Stimulated activated CD8-positive, alpha-beta memory T cell treated with anti-CD3 and anti-CD28 coated beads, Interleukin-4, amount 100 ng/mL, for 1 hour (primary cell): ENCODE measurements at places on chromosomes 2 and 18.

GRCh38 chr2:19894134-19894792 is 7.5 kb downstream of the TTC32 start:
- DNase-seq, result no peak

- no peak for DNase-seq
Observed at GRCh38 chr2:131105950-131106801, 1.0 kb downstream of the PLEKHB2 start.

DNA sequence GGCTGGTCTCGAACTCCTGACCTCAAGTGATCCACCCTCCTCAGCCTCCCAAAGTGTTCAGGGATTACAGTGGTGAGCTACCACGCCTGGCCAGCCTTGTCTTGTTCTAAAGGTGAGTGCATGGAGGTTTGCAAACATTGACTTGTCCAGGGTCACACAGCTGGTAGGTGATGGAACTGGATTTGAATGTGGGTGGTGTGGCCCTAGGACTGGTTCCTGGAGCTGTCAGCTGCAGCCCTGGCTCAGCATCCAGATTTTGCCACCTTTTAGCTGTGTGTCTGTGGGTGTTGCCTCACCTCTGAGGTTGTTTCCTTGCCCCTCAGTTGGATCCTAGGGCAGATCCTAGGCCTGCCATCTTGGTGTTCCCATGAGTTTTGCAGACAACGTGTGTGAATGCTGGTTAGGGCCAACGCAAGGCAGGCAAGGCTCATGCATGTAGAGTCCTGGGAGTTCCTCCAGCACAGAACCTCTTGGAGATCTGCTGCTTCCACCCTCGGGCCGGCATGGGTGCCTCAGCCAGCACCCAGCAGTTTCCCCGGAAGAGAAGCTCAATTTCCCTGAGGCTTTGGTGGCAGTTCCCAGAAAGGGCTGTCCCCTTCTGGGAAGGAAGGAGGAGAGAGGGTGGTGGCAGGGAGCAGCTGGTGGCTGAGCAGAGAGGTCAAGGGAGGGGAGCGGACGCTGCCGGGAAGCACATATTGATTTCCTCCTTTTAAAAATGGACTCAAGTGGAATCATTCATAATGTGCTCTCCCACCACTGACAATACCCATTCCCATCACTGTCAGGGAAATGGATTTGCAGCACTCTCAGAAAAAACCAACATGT is 127.6 kb upstream of the HS6ST1 start:
- no peak for DNase-seq

- DNase-seq, result no peak
Observed at GRCh38 chr2:60556576-60557485, 3.4 kb upstream of the BCL11A start.

- no peak for DNase-seq
Observed at GRCh38 chr2:19687017-19687659, 214.6 kb downstream of the TTC32 start.

GRCh38 chr2:202067589-202067988 is 5.5 kb upstream of the KIAA2012 start:
- DNase-seq, result no peak

DNA sequence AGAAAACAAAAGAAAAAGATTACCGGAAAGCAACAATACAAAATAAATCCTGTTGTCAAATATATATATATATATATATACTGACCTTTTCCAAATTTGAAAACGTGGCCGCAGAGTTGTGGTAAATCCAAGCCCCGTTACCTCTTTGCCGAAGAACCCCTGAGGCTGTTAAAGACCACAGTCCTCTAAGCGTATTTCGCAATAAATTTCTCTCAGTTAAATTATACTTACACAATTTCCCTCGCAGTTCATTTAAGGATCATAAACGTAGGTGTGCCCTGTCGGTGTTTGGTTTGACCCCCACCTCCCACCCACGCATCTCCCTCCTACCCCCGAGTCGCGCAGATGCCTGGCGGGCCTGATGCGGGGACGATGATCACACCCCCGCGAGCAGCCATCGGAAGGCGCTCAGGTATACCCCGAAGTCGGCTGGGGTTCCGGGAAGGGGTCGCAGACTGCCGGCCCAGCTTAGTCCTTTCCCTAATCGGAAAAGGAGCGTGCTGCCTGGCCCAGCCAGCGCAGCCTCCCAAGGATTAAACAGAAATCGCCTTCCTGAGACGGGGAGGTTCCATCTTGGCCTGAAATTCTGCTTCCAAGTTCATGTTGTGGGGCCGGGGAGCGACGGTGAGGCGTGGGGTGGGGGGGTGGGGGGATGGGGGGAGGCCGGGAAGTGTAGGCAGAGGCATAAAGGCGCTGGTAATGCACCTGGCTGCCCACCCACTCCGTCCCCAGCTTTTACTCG is 2.9 kb upstream of the MEIS1 start:
- DNase-seq, result no peak

- no peak for DNase-seq
Observed at GRCh38 chr2:236679884-236680860, 110.5 kb downstream of the ACKR3 start.

- no peak for DNase-seq
Observed at GRCh38 chr2:70479816-70480215, 73.8 kb downstream of the TGFA start.

GRCh38 chr2:77666251-77666980 is 144.2 kb upstream of the LRRTM4 start:
- DNase-seq, result no peak

- no peak for DNase-seq
Observed at GRCh38 chr2:130346741-130347066, 4.0 kb downstream of the IMP4 start.

DNA sequence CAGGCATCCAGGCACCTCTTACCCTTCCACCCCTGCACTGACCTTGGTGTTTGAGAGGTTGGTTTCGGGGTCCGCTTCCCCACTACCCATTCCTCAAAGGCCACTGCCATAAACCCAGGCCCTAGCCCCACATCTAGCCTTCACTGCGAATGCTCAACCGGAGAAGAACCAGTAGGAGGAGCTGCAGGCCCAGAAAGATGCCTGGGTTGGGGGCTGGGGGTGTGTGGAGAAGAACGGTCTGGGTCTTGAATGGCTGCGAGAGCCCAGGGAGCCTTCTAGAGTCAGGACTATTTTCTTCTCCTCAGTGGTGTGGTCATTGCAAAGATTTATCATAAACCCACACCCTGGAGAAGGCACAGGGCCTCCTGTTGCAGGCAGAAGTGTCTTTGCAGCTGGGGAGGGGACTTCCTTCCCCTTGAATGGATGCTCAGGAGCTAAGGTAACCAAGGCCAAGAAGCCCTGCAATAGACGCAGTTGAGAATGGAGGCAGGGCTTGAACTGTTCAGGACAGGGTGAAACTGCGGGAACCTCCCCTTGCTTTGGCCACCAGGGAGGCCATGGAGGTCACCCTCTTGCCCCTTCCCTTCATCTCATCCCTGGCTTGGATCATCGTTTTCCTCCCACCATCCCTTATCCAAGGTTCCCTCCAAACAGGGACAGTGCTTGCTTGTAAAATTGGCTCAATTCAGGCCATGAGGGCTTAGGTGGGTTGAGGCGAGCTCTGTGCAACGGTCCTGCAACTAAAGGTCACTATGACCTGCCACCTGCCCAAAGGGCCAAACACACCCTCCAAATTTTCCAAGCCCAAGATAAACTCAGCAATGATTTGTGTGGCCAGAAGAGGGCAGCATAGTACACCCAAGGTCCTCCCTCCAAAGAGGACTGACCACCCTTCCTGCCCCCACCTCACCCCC is 20.9 kb downstream of the THNSL2 start:
- DNase-seq, result no peak

- no peak for DNase-seq
Observed at GRCh38 chr2:26430826-26431225, 29.1 kb downstream of the DRC1 start.
